ENCODE measurements at places on chromosomes 2 and 18. TPM values are rescaled to one million over a fixed set of nuclear protein-coding genes. Genes with fewer than 3 reads are reported as not detected.

- H3K4me3 ChIP-seq: no peak overlapping the region
- no peak for DNase-seq
- H3K4me1 ChIP-seq: peaks cover 2% of the 10 kb centered on the region
- H3K27ac ChIP-seq: no peak overlapping the region
- no peaks in the 10 kb centered on the region for H3K27me3 ChIP-seq
Measured at GRCh38 chr18:21081426-21081825, 30.2 kb downstream of the ROCK1 start.

- H3K4me3 ChIP-seq: no peak overlapping the region
- H3K4me1 ChIP-seq: no peaks in the 10 kb centered on the region
- peaks cover 21% of the 10 kb centered on the region for H3K36me3 ChIP-seq
- no peaks in the 10 kb centered on the region for H3K27me3 ChIP-seq
- H3K27ac ChIP-seq: no peak overlapping the region
Measured at GRCh38 chr2:158649846-158650245, 145.3 kb upstream of the DAPL1 start.

- no peak for DNase-seq
- no peaks in the 10 kb centered on the region for H3K36me3 ChIP-seq
- no peaks in the 10 kb centered on the region for H3K27me3 ChIP-seq
- H3K27ac ChIP-seq: no peak overlapping the region
- H3K4me1 ChIP-seq: peaks cover 65% of the 10 kb centered on the region
Measured at GRCh38 chr2:64111426-64111825, 32.8 kb downstream of the PELI1 start.

GRCh38 chr2:175535631-175536030, 354.1 kb upstream of the ATP5MC3 start:
- no peak overlapping the region for H3K4me3 ChIP-seq
- no peaks in the 10 kb centered on the region for H3K4me1 ChIP-seq
- no peak for DNase-seq
- no peaks in the 10 kb centered on the region for H3K36me3 ChIP-seq
- H3K27ac ChIP-seq: peak overlapping the region; percentile 30

The OXER1 gene
- 2.7 TPM for total RNA-seq

The COL3A1 gene
- 1,354 TPM for total RNA-seq

GRCh38 chr2:96916646-96917543, 47.0 kb upstream of the SEMA4C start:
- no peak overlapping the region for H3K4me3 ChIP-seq
- H3K4me1 ChIP-seq: peaks cover 13% of the 10 kb centered on the region
- no peaks in the 10 kb centered on the region for H3K36me3 ChIP-seq
- H3K27me3 ChIP-seq: no peaks in the 10 kb centered on the region
- DNase-seq: no peak

DNA sequence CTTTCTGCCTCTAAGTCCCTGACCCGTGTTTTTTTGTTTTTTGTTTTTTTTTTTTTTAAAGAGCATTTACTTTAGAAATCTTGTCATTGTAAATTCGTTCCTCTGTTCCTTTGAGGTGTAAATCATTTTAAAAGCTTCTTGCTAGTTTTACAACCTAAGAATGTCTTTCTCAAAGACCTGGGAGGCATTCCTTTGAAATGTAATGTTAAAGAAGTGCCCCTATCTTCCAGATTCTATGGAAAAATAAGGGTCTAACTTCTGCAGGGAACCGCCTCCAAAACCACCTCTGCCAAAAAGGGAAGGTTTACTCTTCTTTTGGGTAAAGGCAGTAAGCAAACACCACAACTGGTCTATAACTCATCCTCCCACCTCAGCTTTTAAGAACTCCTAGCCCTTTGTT, 259.6 kb upstream of the ZNF804A start:
- no peak overlapping the region for H3K27ac ChIP-seq
- DNase-seq: no peak
- H3K36me3 ChIP-seq: no peaks in the 10 kb centered on the region
- no peak overlapping the region for H3K4me3 ChIP-seq
- H3K4me1 ChIP-seq: no peaks in the 10 kb centered on the region

DNA sequence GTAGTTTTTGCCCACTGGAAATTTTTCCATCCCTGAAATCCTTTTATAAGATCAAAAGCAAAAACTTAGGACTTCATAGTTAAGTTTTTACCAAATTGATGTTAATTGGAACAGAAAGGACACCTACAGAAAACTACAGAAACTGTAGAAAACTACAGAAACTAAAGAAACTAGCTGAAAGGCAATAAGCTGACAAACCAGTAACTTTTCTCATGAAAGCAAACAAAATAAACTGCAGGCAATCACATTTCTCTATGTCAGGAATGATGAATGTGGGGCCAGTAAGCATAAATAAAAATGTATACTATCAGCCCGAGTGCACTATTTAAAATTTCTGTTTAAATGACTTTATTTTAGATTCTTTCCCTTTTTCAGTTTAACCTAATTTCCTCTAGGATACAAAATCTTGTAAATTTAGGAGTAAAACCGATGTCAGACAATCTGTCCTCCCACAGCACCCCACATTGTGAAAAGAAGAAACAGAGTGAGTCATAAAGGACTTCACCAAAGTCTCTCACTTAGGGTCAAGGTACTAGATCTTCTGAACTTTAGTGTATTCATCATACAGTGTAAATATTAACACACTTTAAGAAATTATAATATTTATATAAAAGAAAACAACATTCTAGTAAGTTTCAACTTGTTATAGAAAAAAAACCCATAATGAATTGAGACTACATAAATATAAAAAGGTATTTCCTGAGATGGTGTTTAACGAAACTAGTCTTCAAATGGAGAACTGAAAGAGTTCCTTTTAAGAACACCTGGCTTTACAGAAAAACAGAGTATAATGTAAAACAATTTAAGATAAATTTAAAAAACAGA, 46.6 kb downstream of the USP40 start:
- no peaks in the 10 kb centered on the region for H3K4me1 ChIP-seq
- H3K27ac ChIP-seq: no peak overlapping the region
- no peak for DNase-seq
- H3K4me3 ChIP-seq: no peak overlapping the region

The GCG gene
- not detected for total RNA-seq

The MDH1B gene
- total RNA-seq: 0.52 TPM

DNA sequence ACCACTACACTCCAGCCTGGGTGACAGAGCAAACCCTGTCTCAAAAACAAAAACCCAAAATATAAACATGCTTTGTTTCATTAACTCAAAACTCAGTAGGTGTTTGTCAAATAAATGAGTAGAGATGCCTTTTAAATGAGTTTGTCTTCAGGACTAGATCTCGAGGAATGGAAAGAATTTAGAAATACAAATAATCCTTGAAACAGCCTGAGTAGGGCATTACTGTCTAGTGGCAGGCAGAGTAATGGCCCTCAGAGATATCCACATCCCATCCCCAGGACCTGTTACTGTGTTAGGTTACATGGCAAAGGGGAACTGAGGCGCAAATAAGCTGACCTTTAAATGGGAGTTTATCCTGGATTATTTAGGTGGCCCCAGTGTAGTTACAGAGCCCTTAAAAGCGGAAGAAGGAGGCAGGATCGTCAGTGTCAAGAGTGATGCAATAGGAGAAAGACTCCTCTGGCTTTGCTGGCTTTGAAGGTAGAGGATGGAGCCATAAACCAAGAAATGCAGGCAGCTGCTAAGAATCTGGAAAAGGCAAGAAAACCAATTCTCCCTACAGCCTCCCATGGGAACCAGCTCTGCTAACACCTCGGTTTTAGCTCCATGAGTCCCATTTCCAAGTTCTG, 63.0 kb downstream of the CABLES1 start:
- H3K27ac ChIP-seq: no peak overlapping the region
- no peak overlapping the region for H3K4me3 ChIP-seq
- H3K27me3 ChIP-seq: no peaks in the 10 kb centered on the region
- no peaks in the 10 kb centered on the region for H3K36me3 ChIP-seq
- no peaks in the 10 kb centered on the region for H3K4me1 ChIP-seq

DNA sequence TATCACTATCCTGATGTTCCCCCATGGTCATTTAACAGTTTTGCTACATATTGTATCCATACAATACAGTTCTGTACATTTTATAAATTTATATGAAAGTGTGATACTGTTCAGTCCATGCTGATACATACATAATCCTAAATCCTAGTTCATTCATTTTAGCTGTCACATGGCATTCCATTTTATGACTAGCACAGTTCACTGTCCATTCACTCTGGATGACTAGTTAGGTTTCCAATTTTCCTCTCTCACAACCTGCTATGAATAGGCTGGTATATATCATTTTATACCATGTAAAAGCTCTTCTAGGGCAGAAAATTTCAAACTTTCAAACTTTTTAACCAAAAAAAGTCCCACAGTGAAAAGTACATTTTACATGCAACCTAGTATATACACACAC, 15.2 kb downstream of the SMAD2 start:
- no peaks in the 10 kb centered on the region for H3K27me3 ChIP-seq
- H3K27ac ChIP-seq: no peak overlapping the region
- H3K4me1 ChIP-seq: no peaks in the 10 kb centered on the region
- DNase-seq: no peak

DNA sequence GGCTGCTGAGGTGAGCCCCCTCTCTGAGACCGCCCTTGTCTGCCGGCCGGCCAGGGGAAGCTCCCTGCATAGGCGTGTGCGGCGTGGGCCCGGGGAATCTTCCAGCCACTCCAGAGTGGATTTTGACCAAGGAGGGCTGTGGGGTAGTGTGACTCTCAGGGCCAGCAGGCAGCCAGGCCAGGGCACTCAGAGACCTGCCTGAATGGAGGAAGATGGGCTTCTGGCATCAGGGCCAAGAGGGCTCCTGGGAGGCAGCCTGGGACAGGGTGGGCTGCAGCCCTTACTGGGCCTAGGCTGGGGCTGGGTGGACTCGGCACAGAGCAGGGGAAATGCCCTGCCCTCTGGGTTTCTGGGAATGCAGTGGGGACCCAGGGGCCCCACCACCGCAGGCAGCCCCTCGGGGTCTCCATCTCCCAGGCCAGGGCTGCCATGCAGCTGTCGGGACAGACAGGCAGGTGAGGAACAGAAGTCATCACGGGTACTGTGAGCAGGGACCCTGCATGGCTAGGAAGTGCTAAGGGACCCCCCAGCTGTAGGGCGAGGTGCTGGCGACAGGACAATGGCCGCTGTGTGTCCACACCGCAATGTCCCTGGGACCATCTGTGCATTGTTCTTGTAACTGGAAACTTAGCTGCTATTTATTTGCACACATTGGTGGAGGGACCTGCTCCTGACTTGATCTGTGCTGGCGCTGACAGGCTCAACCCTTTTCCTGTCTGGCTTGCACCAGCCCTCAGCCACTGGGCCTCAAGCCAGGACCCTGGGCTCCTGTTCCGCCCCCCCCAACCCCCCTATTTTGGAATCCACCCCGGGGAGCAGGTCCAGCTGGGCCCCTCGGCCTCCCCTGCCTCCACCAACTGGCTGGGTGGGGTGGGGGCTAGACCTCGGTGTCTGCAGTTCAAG, 4.1 kb downstream of the PDCD1 start:
- H3K36me3 ChIP-seq: no peaks in the 10 kb centered on the region
- no peaks in the 10 kb centered on the region for H3K27me3 ChIP-seq
- DNase-seq: peak; percentile 46
- no peak overlapping the region for H3K27ac ChIP-seq
- H3K4me3 ChIP-seq: no peak overlapping the region

DNA sequence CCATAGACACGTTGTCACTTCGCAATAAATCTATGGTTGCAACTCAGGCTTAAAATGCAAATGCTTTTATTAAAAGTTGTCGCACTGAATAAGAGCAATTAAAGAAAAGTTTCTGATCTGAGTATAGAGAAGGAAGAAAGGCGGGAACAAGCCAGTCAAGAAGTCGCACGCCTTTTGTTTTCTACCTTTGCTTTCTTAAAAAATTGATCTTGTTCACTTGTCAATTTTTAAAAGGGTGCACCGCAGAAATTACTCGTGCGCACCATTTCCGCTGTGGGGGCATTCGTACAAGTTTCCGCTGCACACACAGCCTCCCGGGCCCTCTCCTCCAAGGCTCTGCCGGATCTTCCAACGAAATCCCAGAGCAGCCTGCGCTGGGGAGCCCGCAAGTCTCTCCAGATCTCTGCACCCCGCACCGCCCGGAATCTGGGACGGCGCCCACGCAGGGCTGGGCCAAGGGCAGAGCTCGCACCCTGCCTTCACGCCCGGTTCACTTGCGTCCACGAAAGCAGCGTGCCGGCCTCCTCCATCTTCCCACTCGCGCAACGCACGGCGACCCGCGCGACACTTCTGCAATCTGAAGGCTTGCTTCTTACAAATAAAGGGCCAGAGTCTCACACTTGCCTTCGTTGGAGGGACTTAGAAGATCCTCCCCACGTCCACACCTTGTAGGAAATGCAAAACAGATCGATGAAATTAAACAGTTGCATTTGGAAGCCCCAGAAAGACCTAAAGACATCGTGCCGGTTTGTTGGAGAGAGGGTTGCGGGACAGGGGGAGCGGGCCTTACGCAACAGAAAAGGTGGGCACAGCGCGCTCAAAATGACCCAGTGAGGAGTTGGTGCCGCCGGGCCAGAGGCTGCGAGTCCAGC, 2.6 kb upstream of the SALL3 start:
- no peak overlapping the region for H3K27ac ChIP-seq
- H3K4me1 ChIP-seq: no peaks in the 10 kb centered on the region
- no peak for DNase-seq
- H3K4me3 ChIP-seq: no peak overlapping the region
- no peaks in the 10 kb centered on the region for H3K36me3 ChIP-seq

- H3K27ac ChIP-seq: no peak overlapping the region
- no peak overlapping the region for H3K4me3 ChIP-seq
- H3K4me1 ChIP-seq: no peaks in the 10 kb centered on the region
- no peak for DNase-seq
- H3K36me3 ChIP-seq: no peaks in the 10 kb centered on the region
Measured at GRCh38 chr2:150700666-150701580, 213.5 kb upstream of the RND3 start.

The ASB18 gene
- not detected for total RNA-seq

GRCh38 chr2:188158337-188159100, 133.2 kb upstream of the GULP1 start:
- H3K27ac ChIP-seq: no peak overlapping the region
- no peaks in the 10 kb centered on the region for H3K36me3 ChIP-seq
- DNase-seq: no peak
- H3K27me3 ChIP-seq: no peaks in the 10 kb centered on the region
- H3K4me1 ChIP-seq: no peaks in the 10 kb centered on the region

The GLI2 gene
- total RNA-seq: 8.5 TPM

DNA sequence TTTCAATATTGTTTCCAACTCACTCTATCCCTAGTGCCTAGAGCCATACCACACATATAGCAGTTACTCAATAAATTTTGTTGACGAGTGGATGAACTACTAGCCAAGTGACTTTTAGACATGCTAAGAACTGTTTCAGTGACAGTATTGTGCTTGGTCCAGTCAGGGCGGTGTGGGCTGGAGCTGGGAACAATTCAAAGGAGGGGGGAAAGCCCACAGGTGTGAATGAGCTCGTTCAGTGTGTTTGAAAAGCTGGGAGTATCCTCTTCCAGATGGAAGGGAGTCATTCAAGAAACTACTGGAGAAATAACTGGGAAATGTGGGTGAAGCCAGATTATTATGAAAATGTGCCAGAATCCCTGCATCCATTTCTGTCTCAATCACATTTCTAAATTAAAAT, 1.7 kb upstream of the SERPINE2 start:
- no peaks in the 10 kb centered on the region for H3K36me3 ChIP-seq
- peaks cover 20% of the 10 kb centered on the region for H3K4me1 ChIP-seq
- H3K4me3 ChIP-seq: no peak overlapping the region
- no peak for DNase-seq

GRCh38 chr2:176817061-176817565, 395.5 kb upstream of the HNRNPA3 start:
- no peaks in the 10 kb centered on the region for H3K4me1 ChIP-seq
- no peaks in the 10 kb centered on the region for H3K27me3 ChIP-seq
- no peaks in the 10 kb centered on the region for H3K36me3 ChIP-seq
